OCI-M1 (cell line): ENCODE measurements at places on chromosomes 13 and 19.

- no peak for DNase-seq
Measured at GRCh38 chr19:2053601-2054389, 2.8 kb upstream of the MKNK2 start.

DNA sequence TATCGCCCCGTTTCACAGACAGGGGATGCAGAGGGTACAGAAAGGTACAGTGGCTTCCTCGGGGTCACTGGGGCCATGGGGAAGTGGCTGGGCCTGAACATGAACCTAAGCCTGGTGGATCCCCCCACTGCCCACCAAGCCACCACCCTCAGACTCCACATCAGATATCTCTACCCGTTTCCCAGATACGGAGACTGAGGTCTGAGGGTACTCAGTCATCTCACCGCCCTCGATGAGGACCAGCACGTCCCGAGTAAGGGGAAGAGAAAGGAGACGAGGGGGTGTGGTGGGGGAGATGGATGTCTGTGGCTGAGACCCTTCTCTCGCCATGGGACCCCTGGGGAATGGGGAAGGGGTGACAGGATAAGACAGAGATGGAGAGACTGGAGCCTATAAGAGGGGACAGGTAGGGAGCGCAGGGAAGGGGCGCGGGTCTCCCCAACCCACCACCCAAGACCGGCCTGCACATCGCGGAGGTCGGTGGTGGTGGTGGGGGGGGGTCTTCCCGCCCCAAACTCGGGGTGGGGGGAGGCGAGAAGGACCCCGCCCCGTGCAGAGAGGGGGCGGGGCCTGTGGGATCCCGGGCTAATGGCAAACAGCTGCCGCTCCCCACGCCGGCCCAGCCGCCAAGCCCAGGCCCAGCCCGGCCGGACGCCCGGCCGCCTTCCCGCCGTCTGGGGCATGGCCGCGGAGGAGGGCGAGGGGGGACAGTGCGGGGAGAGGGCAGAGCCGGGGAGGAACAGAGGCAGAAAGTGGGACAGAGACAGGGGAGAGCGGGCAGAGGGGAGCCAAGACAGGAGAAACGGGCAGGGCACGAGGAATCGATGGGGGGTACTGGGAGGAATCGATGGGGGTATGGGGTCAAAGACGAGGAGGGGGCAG, 698 bp downstream of the KANK2 start:
- DNase-seq = peak; percentile 78

DNA sequence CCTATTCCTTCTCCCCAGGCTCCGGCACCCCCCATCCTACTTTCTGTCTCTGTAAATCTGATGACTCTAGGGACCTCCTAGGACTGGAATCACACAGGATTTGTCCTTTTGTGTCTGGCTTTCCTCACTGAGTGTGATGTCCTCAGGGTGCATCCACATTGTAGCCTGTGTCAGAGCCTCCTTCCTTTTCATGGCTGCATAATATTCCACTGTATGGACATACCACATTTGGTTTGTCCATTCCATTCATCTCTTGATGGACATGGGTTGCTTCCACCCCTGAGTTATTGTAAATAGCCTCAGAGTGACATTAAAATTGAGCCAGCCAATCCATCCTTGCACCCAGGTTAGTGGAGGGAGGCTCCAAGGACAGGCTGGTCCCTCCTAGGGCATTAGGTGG, 22.8 kb upstream of the NMRK2 start:
- no peak for DNase-seq

DNA sequence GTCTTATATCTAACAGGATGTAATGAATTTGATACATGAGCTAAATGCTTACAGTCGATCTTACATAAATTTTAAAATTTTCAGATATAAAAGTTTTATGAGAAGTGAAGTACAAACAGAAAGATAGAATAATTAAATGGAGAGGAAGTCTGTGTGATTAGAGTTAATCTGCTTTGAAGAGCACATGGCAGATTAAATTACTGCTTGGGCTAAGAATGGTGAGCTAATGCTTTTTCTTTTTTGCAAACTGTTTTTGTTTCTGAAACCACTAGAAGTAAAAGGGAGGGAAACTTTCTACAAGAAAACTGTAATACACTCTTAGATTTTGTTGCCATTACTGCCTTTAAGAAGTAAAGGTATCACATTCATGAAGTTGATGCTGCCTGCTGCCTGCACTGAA, 96.3 kb upstream of the SPRY2 start:
- no peak for DNase-seq

DNA sequence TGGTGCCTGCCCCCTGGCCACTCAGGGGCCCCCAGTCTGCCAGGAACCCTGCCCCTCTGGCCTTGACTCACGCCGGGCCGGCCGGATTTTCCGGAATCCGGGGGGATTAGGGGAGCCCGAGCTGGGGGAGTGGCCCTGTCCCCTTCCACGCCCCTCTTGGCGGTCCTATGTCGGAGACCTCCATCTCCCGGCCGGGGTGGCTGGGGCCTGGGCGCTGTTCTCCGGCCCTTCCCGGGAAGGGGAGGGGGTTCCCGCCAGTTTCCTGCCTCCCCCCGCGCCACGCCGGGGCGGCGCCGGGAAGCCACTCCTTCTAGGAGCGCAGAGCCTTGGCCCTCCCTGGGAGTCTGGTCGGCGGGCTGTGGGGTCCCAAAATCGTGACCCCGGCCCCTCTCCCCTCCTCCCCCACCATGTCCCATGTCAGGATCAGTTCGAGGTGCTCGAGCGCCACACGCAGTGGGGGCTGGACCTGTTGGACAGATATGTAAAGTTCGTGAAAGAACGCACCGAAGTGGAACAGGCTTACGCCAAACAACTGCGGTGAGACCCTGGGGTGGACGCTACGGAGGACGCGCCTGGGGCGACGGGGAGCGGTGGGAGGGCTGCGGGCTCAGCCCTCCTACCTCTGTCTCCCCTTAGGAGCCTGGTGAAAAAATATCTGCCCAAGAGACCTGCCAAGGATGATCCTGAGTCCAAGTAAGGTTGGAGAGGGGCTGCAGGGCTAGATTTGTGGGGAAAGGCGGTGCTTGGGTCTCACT, 1.3 kb downstream of the TRIP10 start:
- no peak for DNase-seq

- no peak for DNase-seq
Measured at GRCh38 chr19:10979951-10980381, 19.1 kb downstream of the SMARCA4 start.

DNA sequence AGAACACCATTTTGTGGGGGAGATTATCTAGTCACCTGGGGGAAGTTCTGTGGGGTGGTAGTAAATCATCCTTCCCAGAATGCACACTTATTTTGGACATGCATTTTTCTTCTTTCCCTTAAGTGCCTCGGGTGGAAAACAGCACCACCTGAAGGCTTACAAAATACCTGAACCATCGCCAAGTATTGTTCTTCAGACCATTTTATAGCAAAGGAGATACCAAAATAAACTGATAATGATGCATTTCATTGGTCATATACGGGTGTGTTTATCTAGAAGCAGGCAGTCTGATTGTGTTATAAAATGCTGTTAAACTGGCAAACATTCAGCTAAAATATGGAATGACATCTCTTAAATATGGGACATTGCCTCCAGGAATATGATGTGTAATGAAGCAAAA, 1034.7 kb downstream of the SLITRK1 start:
- DNase-seq = no peak

GRCh38 chr19:10811391-10812111, 24.5 kb downstream of the TMED1 start:
- peak; percentile 50 for DNase-seq

GRCh38 chr19:7979559-7979958, 25.9 kb downstream of the ELAVL1 start:
- no peak for DNase-seq

DNA sequence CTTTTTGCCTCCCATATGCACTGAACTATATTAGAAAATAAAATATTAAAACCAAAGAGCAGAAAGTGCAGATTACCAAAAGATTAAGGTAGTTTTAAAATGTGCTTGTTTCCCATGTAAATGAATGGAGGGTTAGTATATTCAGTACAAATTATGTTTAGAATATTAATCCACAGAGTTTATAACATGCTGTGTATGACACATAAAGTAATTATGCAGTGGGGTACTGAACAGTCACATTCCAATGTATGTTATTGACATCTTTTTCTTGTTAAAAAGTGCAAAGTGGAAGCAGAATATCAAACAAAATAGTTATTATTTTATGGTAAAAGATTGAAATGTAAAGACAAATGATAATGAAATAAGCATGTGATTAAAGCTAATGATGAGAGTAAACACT, 79.3 kb downstream of the GPC6 start:
- no peak for DNase-seq

- DNase-seq = peak; percentile 100
Measured at GRCh38 chr19:42268142-42268703, 829 bp upstream of the CIC start.

- DNase-seq = no peak
Measured at GRCh38 chr13:76759877-76760276, 126.3 kb downstream of the KCTD12 start.

GRCh38 chr13:62593804-62594203, 1178.2 kb upstream of the PCDH20 start:
- no peak for DNase-seq

GRCh38 chr13:104691767-104692467, 1625.7 kb upstream of the SLC10A2 start:
- DNase-seq = peak; percentile 18

DNA sequence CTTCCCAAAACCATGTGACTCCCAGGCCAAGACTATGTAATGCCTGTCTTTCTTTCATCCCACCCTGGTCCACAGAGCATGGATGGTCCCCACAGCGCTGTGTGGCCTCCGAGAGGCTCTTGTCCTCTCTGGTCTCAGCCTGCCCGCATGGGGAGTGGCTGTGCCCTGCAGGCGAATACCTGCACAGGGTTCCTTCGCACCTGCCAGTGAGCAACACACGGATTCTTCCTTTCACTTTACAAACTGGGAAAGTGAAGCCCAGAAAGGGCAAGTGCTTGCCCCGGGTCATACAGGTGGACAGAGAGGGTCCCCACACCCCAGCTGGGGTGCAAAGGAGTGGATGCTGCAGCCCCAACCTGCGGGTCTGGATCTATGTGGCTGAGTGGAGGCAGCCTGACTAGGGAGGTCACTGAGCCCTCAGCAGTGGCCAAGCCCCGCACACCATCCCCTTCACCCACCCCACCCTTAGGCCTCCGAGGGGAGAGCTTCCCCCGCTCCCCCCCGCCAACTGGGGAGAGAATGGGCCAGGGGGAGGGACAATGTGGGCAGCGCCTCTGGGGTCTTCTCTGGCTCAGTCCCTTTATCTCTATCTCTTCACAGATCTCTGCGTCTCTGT, 747 bp upstream of the MARK4 start:
- DNase-seq = no peak

DNA sequence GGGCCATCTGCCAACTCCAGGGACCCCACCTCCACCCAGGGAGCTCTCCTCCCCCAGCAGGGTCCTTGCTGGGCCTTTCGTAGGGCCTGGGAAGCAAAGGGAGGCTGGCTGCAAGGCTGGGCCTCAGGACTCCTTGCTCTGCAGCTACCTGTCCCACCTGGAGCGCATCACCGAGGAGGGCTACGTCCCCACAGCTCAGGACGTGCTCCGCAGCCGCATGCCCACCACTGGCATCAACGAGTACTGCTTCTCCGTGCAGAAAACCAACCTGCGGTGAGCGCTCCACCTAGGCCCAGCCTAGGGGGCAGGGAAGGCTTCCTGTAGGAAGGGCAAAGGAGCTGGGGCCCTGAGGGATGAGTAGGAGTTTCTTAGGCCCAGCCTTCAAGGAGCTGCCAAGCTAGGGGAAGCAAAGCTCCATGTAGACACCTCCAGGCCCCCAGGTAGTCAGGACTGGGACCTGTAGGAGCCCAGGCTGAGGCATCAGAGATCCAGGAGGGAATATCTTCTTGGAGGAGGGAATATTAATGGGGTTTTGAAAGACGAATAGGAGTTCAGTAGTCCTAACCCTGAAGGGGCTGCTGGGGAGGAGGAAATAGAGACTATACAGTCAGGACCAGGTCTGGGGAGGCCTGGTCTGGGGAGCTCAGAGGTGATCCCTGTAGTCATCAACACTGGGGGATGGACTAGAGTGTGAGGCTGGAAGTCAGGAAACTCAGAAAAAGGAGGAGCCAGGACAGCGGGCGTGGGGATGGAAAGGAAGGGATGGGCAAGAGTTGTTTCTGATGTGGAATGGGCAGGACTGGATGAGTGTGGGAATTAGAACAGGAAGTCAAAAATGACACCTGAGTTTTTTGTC, 16.0 kb downstream of the GNA15 start:
- DNase-seq = no peak

GRCh38 chr19:50486823-50487515, 10.3 kb upstream of the GARIN5A start:
- peak; percentile 70 for DNase-seq

DNA sequence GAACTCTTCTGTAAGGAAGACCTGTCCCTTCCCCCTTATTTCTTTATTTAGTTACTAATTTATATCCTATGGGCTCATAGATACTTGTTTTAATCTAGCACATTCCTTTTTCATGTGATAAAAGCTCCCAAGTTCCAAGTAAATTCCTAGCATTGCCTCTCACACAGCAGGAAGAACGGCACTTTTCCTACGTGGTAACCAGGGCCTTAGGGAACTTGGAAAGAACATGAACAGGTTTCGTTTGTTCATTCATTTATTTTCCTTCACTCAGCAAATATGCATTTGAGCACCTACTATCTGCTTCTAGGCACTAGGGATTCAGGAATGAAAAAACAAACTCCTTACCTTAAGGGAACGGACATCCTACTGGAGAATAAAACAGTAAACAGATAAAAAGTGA, 125.1 kb downstream of the SIPA1L3 start:
- DNase-seq = no peak

DNA sequence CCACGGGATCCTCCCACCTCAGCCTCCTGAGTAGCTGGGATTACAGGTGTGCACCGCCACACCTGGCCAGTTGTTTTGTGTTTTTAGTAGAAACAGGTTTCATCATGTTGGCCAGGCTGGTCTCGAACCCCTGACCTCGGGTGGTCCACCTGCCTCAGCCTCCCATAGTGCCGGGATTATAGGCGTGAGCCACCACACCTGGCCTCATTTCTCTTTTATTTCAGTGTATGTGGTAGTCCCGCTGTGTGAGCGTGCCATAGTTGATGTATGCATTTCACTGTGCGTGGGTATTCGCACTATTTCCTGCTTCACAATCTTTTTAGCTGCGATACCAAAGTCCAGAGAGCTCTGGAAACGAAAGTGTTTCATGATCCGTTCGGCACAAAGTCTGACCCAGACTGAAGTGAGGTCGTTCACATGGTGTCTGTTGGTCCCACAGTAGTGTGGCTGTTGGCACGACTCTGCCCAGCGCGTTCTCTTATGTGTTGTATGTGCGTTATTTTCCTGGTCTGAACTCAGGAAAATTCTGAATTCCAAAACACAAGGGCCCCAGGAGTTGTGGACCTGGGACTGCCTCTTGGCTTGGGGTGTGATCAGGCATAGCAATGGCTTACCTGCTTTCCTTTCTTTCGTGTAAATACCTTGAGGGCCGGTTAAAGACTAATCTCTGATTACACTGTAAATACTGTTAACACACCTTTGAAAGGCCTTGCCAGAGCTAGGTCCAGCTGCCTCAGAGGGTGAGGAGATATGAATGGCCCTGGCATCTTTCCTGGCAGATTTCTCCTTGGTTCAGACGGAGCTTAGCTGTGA, 8.6 kb downstream of the EPN1 start:
- no peak for DNase-seq
